ENCODE measurements at places on chromosomes 3 and 15.

- no peak for DNase-seq
Measured at GRCh38 chr3:54665016-54665600, 262.8 kb downstream of the LRTM1 start.

GRCh38 chr15:33907326-33907725, 61.0 kb upstream of the CHRM5 start:
- no peak for DNase-seq

DNA sequence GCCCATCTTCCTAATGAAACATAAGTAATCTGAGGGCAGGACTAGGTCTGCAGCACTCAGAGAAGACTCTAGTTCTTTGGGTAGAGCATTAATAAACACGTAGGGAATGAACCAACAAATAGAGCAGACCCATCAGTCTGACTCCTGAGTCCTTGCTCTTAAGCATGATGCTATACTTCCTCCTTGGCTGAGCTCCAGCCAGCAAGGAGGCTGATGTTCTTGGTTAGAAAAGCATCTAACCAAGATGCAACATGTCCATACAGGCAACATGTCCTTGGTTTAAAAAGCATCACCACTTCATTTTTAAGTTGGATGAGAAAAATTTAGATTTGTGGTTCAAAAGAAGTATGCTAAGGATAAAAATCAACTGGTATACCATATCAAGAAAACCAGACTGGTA, 8.5 kb upstream of the MYH15 start:
- no peak for DNase-seq

DNA sequence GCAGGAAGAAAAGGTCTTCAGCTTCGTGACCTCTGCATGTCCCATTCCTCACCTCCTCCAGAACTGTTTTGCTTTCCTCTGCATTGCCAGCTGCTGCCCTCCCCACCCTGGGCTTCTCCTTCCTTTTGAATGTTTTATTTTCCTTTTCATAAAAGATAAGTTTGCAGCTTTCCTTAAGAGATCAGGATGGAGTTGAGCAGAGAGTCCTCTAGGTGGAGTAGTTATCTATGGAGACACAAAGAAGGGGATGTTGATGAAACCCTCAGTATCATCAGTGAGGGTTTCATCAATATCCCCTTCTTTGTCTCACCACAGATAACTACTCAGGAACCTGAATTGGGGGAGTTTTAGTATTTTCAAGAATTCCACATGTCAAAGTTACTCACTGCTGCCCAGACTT, 19.0 kb upstream of the SLC25A36 start:
- DNase-seq: no peak

DNA sequence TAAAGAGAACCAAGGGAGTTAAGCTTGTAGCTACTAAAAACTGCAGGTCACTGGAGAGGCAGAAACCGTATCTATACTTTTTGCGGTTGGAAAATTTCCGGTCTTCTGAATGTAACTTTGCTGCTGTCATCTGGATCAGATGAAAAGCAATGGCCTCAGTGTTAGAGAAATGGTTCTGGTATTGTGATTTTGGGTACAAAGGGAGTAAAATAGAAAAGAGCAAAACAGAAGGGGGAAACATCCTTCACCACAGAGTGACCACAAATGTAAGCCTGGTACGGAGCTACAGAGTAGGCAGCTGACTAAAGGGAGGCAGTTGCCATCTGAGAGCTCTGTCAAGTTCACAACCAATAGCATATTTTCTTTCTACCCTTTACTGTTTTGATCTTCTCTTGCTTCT, 5.6 kb downstream of the CD96 start:
- DNase-seq: no peak

GRCh38 chr3:119858957-119859356, 77.1 kb downstream of the NR1I2 start:
- no peak for DNase-seq

DNA sequence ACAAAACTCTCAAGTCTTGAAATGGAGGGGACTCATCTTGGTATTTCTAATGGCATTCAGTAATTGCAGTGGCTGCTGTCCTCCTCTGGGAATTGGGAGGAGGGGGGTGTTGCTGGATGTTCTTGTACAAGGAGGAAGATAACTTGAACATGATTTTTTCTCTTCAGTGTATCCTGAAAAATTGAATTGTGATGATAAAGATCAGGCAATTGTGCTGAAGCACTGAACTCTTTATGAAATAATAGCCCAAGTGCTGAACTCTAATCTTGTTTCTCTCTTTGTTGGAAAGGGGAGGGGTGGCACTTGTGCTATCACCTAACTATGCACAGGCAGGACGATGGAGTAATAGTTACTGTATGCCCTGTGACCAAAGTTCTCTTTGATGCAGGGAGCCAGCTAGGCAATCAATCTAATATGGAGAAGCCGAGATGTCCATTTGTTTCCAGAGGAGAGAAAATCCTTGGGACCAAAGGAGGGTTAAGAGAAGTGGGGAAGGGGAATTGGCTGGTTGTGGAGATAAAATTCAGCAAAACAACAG, 68.1 kb upstream of the ATP2C1 start:
- no peak for DNase-seq

GRCh38 chr15:88484682-88485331, 17.3 kb downstream of the MRPS11 start:
- DNase-seq: no peak

DNA sequence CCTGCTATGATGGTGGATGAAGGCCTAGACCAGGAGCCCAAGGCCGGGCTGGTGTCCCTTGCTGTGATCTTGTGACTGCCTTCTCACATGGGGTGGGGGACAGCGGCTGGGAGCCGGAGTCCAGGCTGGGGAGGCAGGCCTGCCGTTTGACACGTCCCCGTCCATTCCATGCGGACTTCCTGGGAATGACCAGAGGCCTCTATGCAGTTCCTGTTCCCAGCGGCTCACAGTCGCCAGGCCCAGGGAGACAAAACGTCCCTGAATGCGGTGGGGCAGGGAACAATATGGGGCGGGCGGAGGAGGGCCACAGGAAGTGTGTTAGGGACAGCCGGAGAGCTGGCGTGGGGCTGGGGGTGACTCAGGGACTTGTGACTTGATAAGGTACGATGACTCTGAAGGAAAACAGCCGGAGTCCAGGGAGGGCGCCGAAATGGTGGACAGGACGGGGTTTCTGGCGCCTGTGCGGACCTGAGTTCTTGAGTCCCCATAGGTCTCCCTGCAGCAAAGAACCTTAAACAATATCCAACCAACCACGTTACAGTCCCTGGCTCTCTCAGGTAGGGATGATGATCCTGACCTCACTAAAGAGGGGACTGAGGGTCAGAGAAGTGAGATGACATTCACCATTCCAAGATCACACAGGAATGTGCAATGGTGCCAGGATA, 40.5 kb upstream of the SMAD6 start:
- no peak for DNase-seq

DNA sequence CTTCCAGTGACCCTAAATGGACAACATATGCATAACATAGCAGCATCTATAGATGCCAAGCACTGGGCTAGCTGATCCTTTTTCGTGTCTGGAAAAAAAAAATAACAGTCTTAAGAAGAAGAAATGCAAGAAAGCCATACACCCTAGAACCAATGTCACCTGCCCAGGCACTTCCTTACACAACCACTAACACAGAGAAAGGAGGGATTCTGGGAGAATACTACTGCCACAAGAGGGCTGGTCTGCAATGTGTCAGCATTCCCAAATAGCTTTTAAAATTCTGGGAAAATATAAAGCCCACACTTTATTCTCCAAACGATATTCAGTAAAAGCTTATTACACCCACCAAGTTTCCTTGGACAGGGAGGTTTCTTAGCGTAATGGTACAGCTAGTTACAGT, 271.2 kb downstream of the TBL1XR1 start:
- DNase-seq: no peak

- no peak for DNase-seq
Measured at GRCh38 chr3:171879472-171879871, 36.3 kb downstream of the TMEM212 start.

DNA sequence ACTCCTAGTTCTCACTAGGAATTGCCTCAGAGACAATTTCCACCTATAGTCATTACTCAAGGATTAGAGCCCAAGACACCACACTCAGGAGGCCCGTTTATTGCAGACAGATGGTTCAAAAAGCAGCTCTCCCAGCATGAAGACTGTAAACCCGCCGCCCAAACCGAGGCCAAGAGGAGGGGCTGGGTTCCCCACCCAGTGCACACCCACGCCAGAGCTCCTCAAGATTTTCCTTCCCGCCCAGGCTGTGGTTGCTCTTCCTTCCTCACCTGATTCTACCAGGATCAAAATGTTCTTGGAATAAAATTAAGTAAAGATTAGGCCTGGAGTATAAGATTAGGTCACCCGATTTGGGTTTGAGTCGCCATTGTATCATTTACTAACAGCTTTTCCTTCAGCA, 364.4 kb downstream of the MECOM start:
- DNase-seq: no peak

GRCh38 chr3:148815316-148816110, 12.1 kb upstream of the CPB1 start:
- DNase-seq: no peak

- no peak for DNase-seq
Measured at GRCh38 chr3:25153561-25153960, 274.5 kb upstream of the RARB start.

- DNase-seq: peak; percentile 19
Measured at GRCh38 chr15:90873998-90874605, 5.7 kb downstream of the FURIN start.

DNA sequence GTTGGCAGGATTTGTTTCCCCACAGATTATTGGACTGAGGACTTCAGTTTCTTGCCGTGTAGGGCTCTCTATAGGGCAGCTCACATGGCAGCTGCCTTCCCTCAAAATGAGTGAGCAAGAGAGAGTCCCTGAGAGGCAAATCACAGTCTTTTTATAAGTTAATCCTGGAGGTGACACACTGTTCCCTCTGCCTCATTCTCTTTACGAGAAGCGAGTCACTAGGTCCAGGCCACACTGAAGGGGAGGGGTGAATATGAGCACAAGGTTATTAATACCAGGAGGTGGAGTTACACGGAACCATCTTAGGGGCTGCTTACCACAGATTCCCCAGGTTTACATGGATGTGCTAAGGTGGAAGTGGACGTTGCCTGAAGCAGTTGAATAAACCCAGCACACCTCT, 77.0 kb downstream of the LPP start:
- DNase-seq: no peak

GRCh38 chr15:48785712-48786111, 25.2 kb downstream of the CEP152 start:
- DNase-seq: no peak

DNA sequence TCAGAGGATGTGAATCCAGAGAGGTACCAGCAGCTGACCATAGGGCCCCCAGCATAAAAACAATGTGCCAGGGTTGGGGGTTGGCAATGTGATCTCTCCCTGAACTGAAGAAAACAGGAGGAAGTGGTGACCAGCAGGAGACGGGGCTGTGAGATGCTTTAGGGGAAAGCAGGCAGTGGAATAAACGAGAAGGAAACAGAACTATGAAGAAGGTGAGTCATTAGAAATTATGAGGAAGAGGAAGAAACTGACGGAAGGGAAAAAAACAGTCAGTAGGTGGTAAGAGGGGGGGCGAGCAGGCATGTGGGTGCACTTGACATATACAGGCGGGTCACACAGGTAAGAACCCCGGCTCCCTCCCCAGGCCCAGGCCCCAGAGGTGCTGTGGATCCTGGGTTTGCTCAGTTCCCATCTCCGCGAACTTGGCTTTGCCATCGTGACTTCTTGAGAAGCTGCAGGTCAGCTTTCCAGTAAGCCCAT, 42.2 kb upstream of the B3GNT5 start:
- no peak for DNase-seq

- DNase-seq: no peak
Measured at GRCh38 chr3:29991198-29991597, 615.2 kb upstream of the TGFBR2 start.

GRCh38 chr3:155605571-155605970, 139.3 kb downstream of the PLCH1 start:
- DNase-seq: no peak

DNA sequence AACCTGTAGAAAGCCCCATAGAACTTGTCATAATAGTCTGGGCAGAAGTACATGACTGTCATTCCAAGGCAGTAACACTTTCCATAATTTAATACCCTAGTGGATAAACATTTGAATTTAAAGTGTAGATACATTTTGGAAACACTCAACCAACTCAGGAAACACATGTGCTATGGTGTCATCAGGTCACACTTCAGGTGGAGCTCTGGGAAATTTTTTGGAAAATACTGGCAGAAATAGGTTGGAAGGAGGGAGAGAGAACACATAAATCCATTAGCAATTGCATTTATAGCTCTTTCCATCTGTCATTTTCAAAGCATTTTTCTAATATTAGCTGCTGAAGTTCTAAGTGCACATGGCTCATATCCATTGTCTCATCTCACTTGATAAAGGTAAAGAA, 135.7 kb downstream of the MEIS2 start:
- no peak for DNase-seq

- DNase-seq: no peak
Measured at GRCh38 chr3:59017617-59017984, 32.2 kb downstream of the CFAP20DC start.

- no peak for DNase-seq
Measured at GRCh38 chr3:48451270-48451669, 4.7 kb downstream of the ATRIP start.

DNA sequence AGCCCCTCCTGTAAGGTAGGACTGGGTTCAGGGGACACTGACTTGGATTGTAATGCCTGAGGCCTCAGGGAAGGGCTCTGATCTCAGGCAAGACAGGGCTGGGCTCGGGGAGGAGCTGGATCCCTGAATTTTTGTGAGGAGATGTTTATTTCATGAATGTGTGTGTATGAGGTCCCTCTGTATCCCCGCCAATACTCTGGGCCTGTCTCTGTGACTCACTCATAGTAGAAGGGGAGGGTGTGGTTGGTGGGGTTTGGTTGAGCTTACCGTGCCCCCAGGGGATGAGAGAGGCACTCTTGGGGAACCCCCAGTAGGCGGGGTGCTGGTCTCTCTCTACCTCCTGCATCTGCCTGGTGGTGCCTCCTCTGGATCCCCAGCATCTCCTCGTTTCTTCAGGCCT, 28.1 kb downstream of the RPSA start:
- DNase-seq: no peak

DNA sequence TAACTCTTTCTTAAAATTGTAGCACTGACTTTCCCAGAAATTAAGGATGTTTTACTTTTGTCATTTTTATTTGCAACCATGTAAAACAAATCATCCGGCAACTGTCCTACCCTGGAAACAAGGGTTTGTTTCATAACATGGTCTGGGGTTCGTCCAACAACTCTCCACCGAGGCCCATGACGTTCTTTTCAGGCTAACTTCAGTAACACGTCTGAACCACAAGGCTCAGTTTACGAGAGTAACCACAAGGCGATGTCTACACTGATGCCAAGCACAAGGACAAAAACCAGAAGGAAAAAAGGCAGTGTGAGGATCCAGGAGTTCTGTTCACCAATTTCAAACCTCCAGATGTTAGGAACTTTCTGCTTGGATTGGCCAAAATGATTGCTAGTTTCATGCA, 546.1 kb downstream of the NTRK3 start:
- DNase-seq: no peak

GRCh38 chr15:98596885-98597392, 51.4 kb upstream of the IGF1R start:
- DNase-seq: peak; percentile 37

GRCh38 chr15:58462547-58462946, 30.8 kb downstream of the LIPC start:
- DNase-seq: no peak
